HCT116 (cell line): ENCODE measurements at places on chromosomes 16 and 17.

- no peak for DNase-seq
These were observed 1.7 kb downstream of the METRNL start for GRCh38 chr17:83080858-83081683.

GRCh38 chr17:58402047-58402446 lies 15.3 kb downstream of the RNF43 start:
- peak; percentile 85 for DNase-seq

- no peak for DNase-seq
These were observed 897.7 kb upstream of the CDH8 start for GRCh38 chr16:62933929-62934328.

DNA sequence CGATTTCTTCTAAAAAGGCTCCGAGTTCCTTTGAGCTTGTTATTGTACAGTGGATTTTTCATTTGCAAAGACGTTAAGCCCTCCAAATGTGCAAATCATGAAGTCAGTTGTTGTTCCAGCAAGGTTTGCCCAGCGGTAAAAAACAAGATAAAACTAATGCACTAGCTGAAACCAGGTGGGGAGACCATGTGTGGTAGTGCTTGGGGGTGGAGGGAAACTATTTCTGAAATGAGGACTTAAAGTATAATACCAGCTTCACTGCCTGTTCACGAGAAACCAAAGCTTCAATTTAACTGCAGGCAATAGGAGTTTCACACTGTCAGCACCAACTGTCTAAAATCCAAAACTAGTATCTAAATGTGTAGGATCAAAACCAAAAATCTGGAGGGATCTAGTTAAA lies 22.3 kb downstream of the SMARCE1 start:
- DNase-seq, result no peak

DNA sequence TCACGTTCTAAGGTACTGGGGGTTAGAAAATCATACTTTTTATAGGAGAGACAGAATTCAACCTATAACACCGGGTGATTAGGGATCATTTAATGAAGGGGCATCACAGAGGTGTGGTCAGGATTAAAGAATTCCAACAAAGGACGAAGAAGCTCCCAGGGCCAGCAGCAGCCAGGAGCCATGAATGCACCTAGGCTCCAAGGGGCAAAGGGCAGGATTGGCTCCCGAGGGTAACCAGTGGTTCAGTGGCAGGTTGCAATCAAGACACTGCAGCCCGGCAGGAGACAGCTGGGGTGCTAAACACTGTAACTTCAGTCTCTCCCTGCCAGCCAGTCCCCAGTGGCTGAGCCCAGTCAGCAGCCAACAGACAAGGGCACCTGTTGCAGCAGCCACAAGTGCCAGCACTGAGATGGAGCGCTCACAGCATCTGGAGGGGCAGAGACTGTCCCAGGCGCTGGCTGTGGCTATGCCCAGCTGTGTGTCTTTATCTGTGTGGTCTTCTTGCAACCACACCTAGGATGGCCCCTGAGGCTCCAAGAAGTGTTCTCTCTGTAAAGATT lies 23.9 kb downstream of the DHRS7C start:
- DNase-seq, result no peak

GRCh38 chr17:80260069-80260535 lies 550 bp upstream of the RNF213 start:
- no peak for DNase-seq

DNA sequence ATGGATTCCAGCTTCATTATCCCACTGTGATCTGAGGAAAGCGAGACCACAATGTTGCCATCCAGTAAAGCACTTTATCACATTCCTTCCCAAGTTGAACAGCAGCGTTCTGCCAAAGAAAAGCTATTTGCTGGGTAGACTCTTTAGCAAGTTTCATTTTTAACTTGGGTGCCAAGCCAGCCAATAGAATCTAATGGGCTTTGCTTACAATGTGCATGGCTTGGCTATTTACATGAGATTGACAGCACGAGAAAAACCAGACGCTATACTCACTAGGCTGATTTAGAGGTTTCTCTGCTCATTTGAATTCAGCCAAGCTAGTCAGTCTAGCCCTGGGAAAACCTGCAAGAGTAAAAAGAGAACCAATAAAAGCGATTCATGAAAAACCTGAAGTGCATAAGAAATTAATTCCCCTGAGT lies 108.9 kb downstream of the CDH13 start:
- DNase-seq, result no peak

GRCh38 chr17:17609121-17609520 lies 17.6 kb upstream of the PEMT start:
- DNase-seq, result no peak

GRCh38 chr16:24270721-24271442 lies 14.7 kb downstream of the CACNG3 start:
- no peak for DNase-seq

GRCh38 chr17:79706931-79707850 lies 23.6 kb upstream of the ENPP7 start:
- DNase-seq, result no peak

DNA sequence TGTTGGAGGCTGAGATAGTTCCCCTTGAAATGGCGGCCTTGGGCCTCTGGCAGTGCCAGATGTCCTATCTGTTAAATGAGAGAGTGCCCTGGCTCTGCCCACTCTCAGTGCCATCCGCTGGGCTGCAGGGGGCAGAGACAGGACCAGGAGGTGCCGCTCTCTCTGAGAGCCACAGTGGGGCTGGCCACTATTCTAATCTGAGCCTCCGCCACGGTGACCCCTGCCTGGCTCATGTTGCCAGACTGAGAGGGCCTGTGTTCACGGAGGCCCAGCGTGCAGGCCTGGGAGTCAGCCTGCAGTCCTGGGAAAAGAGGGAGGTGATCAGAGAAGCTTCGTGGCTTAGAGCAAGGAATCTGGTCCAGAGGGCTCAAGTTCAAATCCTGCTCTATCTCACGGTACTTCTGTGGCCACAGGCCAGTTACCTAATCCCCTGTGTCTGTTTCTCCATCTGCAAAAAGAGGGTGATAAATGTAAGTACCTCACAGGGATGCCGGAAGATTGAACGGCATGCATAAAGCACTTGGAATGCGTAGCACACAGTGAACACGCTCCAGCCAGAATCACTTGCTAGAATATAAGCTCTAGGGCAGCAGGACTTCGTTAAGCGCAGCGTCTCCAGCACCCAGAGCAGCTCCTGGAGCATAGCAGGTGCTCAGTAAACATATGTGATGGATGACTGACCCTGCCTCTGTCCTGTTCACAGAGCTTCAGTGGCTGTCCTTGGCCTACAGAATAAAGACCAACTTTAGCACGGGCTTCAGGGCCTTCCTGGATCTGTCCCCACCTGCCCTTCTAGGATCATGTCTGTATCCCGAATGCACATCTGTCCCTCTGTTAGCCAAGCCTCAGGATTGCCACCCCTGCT lies 6.3 kb downstream of the ATP2A3 start:
- no peak for DNase-seq

GRCh38 chr16:83899272-83899897 lies 470 bp downstream of the MLYCD start:
- DNase-seq, result no peak

GRCh38 chr17:67569015-67569451 lies 148.7 kb upstream of the NOL11 start:
- no peak for DNase-seq

DNA sequence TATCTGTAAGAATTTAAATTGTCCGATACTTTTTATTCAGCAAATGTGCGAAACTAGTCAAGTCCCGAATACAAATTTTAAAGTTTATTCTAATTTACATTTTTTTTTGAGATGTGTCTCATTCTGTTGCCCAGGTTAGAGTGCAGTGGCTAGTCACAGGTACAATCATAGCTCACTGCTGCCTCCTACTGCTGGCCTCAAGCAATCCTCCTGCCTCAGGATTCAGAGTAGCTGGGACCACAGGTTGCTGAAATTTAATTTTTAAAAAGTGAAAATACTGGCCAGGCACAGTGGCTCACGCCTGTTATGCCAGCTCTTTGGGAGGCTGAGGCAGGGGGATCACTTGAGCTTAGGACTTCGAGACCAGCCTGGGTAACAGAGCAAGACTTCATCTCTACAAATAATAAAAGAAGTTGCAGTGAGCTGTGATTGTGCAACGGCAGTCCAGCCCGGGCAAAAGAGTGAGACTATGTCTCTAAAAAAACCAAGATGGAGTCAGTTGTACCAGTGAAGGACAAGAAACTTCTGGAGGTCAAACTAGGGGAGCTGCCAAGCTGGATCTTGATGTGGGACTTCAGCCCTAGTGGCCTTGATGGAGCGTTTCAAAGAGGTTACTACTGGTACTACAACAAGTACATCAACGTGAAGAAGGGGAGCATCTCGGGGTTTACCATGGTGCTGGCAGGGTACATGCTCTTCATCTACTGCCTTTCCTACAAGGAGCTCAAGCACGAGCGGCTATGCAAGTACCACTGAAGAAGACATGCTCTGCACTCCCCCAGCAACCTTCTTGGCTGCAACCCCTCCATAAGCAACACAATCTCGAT lies 5.6 kb downstream of the POLG2 start:
- DNase-seq, result no peak

DNA sequence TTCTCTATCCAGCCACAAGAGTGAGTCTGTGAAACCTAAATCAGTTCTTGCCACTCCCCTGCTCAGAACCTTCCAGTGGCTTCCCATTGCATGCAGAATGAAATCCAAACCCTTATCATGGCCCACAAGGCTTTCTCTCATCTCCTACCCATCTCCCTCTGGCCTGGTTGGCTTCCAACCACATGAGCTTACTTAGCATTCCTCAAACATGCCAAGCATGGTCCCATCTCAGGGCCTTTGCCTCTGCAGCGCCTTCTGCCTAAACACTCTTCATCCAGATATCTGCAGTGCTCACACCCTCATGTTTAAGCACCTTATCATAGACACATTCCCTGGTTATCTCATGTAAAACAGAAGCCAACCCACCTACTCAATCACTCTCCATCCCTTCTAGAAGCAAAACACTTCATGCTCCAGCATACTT lies 15.5 kb downstream of the TK2 start:
- DNase-seq, result no peak

- DNase-seq, result no peak
These were observed 42.0 kb downstream of the PSMD12 start for GRCh38 chr17:67324330-67324729.

DNA sequence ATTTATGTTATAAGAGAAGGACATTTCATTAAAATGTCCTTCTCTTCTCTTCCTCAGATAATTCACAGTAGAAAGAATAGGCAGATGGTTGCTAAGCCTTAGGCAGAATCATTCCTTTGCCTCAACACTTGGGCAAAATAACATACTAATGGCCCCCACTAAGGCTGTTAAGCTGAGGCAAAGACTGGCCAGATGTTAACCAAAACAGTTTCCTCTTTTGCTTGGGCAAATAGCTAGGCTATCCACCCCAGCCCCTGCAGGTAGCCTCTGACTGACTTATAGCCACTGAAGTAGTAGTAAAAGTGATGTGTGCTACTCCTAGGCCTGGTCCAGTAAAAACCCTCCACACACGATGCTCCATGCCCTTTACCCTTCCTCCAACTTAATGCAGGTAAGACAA lies 55.2 kb downstream of the SPAG9 start:
- DNase-seq, result no peak

DNA sequence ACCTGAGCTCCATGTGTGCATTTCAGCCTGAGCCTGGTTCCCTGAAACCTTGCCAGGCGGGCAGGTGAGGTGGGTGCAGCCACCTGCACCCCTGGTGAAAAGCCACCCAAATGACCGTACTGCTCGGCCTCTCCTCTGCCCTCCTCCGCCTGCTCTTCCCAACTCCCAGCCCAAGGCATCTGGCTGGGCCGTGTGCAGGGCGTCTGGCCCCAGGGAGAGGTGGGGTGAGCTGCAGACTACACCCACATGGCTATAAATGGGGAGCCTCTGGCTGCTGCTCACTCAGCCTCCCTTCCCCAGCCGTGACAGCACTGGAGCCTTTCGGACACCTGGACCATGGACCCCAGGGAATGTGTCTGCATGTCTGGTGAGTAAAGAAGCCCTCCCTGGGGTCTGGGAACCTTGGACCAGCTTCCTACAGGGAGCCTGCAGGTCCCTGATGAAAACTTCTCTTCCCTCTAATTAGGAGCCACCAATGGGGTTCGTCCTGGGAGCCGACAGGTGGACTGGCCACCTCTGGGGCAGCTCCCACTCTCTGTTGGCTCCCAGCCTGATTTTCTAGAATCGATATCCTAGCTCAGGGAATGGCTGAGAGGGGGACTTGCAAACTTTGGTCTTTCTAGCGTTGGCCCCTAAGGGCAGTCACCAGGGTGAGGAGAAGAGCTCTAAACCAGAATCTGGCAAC lies at the start of gene MT4:
Gene MT4 (plus strand): TSS at position 281 of the 685 bp plus-strand sequence. CDS start 56 bp downstream, at position 337.
- DNase-seq, result no peak

GRCh38 chr16:51040637-51041036 lies 110.4 kb downstream of the SALL1 start:
- no peak for DNase-seq

- no peak for DNase-seq
These were observed 12.2 kb upstream of the RPH3AL start for GRCh38 chr17:364766-365165.

- no peak for DNase-seq
These were observed 24.6 kb upstream of the COX10 start for GRCh38 chr17:14044702-14045101.

DNA sequence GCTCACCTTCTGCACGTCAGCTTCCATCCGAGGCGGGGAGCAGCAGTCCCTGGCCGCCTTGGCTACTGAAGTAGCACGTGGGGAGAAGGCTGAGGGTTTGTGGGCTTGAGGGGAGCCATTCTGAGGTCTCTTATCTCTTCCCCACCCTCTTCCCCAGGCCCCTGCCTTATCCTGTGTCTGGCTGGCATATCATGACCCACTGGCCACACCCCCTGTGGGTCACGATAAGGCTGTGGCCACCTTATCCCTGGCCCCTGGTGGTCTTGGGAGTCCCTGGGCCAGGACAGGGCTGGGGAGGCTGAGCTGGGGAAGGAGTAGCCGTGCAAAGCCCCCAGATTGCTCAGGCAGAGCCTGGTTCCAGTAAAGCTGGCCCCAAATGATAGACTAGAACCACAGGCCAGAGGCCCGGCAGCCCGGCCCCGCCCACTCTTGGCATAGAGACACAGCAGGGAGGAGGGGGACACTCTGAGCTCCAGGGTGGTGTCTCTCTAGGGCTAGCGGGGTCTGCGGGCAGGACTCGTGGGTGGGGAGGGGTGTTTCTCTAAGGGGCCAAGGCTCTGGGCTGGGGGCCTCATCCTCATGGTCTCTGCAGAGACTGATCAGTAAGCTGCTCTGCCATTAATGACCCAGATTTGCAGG lies 7.6 kb downstream of the SPNS2 start:
- no peak for DNase-seq

DNA sequence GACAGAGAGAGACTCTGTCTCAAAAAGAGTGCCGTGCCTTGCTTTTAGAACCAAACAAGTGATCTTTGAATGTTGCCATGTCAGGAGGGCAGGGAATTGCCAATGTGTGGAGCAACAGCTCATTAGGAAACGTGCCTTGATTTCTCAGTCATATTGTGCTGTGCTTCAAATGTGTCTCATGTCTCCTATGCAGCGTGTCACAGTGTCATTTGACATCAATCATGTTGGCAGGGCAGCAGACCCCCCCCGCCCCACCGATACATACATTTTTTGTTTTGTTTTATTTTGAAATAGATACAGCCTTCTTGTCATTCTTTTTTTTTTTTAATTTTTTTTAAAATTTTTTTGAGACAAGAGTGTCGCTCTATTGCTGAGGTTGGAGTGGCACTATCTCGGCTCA lies 22.1 kb downstream of the MRC2 start:
- no peak for DNase-seq
